ENCODE measurements at places on chromosomes 12 and 14.

GRCh38 chr12:119857041-119857591, 20.0 kb downstream of the CIT start:
- DNase-seq, result no peak

- no peak for DNase-seq
Measured at GRCh38 chr12:113812411-113813228, 153.5 kb downstream of the RBM19 start.

DNA sequence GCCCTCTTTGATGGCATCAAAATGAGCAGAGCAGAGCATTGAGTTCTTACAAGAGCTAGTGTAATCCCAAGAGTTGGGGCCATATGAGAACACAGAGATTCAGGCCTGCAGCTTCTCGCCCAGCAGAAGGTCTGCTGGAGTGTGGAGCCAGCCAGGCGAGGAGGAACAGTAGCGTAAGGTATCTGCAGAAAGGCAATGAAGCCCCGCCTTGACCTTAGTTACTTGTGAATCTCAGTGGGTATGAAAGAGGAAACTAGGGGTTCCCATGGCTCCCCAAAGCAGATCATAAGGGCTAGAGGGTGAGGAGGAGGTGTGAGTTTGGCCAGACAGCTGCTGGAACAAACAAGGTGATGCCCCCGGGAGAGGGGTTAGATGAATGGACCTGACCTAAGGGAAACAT, 49.4 kb downstream of the SLC8A3 start:
- no peak for DNase-seq

GRCh38 chr14:92704036-92704804, 44.2 kb downstream of the LGMN start:
- DNase-seq, result no peak

- no peak for DNase-seq
Measured at GRCh38 chr12:45878630-45879255, 111.6 kb downstream of the SCAF11 start.

DNA sequence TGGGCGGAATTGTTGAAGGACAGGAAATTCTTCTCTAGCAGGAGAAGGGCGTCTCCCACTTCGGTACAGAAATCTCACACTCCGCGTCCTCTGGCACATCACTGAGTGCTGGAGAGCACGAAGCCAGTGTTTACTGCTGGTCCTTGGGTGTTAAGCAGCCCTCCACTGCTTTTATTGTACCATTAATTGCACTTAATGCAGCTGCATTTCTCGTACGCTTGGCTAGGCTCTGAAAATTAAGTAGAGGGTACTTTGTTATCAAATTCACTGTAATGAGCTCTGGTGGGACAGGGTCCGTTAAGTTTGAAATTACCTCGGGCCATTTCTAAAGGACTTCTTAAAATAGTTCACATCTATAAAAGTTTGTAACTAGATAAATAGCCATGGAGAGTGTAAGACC, 411.2 kb downstream of the NPAS3 start:
- no peak for DNase-seq

GRCh38 chr14:83757916-83758315, 1772.0 kb upstream of the FLRT2 start:
- no peak for DNase-seq

GRCh38 chr14:62269204-62269603, 507.0 kb downstream of the SNAPC1 start:
- DNase-seq, result no peak

DNA sequence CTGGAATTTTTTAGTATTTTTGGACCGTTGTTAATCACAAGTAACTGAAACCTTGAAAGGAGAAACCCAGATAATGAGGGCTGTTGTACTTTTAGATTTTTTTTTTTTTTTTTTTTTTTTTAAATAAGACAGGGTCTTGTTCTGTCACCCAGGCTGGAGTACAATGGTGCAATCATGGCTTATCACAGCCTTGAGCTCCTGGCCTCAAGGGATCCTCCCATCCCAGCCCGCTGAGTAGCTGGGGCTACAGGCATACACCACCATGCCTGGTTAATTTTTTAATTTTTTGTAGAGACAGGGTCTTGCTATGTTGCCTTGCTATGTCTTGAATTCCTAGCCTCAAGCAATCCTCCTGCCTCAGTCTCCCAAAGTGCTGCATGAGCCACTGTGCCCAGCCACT, 211.6 kb downstream of the SYNE2 start:
- DNase-seq, result no peak

DNA sequence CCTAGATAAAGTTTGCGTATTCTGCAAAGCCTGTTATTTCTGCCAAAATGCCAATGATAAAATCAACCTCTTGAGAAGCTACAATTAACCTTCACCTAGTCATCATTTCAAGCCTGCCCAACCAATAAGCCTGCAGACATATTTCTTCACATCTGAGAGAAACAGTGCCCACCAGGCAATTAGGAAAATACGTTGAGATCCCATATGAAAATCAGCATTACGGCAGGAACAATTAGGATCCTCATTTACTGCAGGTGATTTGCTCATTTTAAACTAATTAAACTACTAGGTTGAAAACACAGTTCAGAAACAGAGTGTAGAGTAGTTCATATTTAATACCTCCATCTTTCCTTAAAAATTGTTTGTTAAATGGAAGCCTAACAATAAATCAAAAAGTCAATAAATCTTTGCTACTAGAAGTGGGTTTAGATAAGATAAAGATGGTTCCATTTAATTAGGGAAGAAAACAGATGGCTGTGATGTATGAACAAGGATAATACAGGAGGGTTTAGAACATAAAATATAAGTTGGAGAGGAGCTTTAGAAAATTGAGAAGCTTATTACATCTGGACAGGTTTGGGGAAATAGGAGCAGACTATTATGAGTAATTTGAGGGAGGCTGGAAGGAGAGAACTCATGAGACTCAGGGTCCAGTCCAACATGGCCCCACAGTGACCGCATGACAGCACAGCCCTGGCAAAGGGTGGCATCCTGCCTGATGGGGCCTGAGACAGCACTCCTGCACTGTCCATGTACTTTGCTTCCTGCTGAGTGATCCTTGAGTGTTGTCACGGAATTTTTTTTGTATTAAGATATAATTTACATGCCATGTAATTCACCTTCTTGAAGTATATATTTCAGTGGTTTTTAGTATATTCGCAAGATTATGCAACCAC, 26.9 kb upstream of the PYGL start:
- DNase-seq, result no peak

DNA sequence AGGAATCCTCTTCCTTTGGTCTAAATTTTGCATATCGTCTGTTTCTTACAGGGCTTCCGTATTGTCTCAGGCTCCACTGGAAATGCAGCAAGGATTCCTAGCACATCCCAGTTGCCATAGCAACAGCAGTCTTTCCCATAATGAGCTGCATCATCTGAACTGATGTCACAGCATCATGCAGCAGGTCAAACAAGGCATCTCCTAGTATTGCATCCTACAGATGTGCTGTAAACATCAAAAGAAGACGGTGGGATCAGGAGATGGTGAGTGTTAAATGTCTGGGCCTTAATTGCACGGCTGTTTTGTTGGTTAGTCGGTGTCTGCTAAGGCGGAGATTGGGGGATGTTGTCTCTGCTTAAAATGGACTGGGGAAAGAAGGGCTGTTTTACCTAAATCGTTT, at the start of gene AKAP6:
AKAP6 (plus strand) TSS at position 153 of the 400 bp plus-strand sequence. CDS start 104,196 bp downstream, outside the sequence.
- no peak for DNase-seq

DNA sequence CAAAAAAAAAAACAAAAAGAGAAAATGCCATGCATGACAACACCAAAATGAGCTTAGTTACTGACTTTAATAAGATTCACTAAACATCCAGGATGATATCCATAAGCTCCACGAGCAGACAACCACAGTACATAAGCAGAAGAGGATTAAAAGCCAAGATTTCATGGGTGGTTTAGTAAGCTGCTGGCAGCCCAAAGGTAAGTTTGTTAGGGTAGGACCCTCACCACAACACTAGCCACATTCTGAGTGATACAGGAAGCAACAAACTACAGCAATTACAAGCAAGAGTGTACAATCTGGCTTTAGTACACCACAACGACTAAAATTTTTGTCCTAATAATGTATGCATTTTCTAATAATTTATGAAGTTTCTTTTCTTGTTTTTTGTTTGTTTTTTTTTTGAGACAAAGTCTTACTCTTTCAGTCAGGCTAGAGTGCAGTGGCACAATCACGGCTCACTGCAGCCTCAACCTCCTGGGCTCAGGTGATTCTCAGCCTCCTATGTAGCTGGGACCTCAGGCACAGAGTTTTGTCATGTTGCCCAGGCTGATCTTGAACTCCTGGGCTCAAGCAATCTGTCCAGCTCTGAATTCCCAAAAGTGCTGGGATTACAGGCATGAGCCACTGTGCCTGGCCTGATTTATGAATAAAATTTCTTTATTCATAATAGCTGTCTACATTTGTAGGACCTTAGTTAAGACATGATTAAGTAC, 221.4 kb downstream of the MED13L start:
- DNase-seq, result no peak

DNA sequence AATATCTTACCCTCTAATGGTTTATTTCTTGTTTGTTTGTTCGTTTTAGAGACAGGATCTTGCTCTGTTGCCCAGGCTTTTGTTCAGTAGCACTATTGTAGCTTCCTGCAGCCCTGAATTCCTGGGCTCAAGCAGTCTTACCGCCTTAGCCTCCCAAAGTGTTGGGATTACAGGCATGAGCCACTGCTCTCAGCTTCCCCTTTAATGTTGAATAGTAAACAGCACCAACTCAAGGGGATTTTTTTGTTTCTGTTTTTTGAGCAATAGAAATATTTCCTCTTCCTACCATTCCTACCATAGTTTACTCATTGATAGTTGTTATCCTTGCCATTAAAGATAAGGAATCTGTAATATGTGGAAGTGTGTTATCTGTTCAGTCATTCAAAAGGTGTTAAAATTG, 10.7 kb downstream of the ARID4A start:
- no peak for DNase-seq

DNA sequence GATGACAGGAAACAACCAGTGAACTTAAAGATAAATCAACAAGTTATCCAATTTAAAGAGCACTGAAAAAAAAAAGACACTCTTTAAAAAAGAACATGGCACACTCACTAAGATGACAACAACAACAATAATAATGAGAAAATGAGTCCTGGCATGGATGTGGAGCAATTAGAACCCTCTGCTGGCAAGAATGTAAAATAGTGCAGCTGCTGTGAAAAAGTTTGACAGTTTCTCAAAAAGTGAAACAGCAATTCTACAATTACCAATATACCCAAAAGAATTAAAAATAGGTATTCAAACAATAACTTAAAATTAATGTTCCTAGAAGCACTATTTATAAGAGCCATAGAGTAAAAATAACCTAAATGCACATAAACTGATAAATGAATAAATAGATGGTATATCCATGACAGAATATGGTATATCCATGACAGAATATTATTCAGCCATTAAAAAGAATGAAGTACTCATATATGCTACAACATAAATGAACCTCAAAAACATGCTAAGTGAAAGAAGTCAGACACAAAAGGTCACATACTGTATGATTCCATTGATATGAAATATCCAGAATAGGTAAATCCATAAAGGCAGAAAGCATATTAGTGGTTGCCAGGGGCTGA, 49.1 kb upstream of the GPHB5 start:
- DNase-seq, result no peak

GRCh38 chr14:42428996-42429395, 822.3 kb downstream of the LRFN5 start:
- DNase-seq, result no peak

DNA sequence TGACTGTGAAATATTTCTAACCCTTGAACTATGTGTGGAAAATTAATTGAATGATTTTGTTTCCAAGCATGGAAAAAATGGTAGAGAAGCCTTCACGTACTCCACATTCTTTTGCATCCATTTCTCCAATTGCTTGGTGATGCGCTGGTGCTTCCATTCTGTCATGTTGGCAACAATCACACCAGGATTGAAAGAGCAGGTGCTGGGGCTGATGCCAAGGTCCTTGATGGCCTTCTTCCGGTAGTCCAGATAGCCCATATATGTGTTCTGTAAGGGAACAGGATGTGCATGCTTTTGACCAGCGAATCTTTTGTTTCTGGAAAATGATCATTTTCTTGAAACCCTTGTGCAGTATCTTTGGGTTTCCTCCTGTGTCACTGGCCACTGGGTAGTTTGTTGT, 28.6 kb downstream of the TDG start:
- DNase-seq, result no peak

- DNase-seq, result no peak
Measured at GRCh38 chr12:56721216-56721615, 3.9 kb downstream of the NACA start.

DNA sequence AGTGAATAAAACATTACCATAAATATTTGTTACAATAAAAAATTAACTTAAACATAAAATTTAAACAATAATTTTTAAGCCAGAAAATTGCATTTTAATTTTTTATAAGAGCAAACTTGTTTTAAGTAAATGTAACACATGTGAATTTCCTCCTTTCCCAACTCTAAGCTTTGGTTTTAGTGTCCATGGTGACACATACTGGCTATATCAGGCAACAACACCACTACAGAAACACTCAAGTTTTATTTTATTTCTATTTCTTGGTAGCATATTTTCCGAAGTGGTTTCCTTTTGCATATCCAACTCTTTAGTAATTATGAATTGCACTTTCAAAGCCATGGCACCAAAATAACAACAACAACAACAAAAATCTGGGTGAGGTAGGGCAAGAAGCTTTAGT, 2.2 kb downstream of the NELL2 start:
- no peak for DNase-seq

GRCh38 chr14:47179906-47180305, 495.5 kb downstream of the MDGA2 start:
- DNase-seq, result no peak

DNA sequence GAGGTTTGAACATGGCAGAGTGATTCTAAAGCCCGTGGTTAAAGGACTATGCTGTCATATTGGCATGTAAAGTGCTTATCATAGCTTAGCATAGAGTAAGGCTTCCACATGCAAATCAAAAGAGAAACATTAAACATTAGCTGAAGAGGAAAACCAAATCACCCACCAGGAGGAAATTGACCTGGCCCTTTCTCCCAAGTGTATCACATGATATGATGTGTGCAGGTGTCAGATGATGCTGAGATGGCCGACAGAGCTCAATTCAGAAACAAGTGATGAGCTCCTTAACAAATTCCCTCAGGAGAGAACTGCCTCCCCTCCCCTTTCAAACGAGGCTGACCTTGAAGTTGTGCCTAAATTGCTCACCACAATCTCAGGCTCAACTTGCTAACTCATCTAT, 217.1 kb upstream of the BTG1 start:
- DNase-seq, result no peak

GRCh38 chr14:101458741-101459550, 102.3 kb upstream of the DIO3 start:
- DNase-seq, result no peak

GRCh38 chr12:52074971-52075724, 4.4 kb upstream of the SMIM41 start:
- no peak for DNase-seq

- no peak for DNase-seq
Measured at GRCh38 chr12:90970911-90971310, 15.9 kb upstream of the CCER1 start.

DNA sequence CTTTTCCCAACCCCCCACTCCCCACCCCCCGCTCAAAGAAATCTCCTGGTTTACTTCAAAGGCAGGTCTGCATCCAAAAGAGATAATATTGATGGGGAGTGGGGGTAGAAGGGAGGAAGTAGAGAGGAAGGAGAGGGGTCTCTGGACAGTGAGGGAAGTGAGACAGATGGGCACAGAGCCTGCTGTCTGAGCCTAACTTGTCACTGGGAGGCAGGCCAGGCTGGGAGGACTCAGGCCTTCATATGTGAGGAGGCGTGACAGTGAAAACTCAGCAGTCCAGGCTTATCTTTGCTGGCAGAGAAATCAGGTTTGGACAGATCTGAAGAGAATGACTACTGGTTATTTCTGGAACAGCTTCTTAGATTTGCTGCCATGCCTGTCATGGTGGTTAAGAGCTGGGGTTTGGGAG, 192.3 kb downstream of the NUAK1 start:
- no peak for DNase-seq

- no peak for DNase-seq
Measured at GRCh38 chr12:47772738-47773061, 338 bp upstream of the SLC48A1 start.
